ENCODE measurements at places on chromosomes 5 and 9. TPM values are rescaled to one million over a fixed set of nuclear protein-coding genes. Genes with fewer than 3 reads are reported as not detected.

DNA sequence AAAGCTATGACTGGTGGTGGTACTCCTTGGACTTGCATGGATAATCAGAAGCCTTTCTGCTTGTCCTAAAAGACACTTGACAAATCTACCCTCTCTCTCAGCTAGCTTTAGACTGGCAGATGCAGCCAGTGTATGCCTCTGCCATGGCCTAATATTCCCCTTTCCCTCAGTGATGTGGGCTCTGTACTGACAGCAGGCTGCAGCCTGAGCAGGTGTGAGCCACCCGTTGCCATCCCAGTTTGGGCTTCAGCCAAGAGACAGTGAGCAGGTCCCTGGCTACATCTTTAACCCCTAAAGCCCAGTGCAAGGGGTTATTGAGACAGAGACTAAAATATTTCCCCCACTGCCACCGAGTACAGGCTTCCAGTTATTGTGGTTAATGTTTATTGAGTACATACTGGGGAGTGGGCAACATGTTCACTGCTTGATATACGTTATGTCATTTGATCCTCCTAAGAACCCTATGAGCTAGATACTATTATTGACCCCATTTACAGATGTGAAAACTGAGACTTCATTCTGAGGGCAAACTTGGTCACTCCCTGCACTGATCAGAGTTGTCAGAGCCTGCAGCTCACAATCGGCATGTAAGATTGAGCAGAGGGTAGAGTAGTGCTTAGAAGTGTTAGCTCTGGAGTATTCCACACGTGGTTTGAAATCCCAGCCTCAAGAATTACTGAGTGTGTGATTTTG lies 254.2 kb downstream of the ARHGAP26 start:
- no peak for DNase-seq

DNA sequence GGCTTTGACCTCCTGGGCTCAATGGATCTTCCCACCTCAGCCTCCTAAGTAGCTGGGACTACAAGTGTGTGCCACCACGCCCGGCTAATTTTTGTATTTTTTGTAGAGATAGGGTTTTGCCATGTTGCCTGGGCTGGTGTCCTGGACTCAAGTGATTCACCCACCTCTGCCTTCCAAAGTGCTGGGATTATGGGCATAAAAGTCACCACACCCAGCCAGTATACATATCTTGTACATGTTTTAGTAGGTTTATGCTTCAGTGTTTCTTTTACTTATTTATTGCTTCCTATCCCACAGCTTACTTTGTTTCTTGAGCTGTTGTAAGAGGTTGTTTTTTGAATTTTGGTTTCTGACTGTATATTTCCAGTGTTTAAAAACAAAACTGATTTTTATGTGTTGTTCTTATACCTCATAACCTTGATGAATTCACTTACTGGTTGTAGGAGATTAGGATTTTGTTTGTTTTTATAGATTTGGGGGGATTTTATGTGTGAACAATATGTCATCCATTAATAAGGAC lies 12.9 kb downstream of the FBXW5 start:
- no peak for DNase-seq

Gene LCNL1
- total RNA-seq = 0.11 TPM

Gene TNC
- 0.29 TPM for total RNA-seq

All from K562 (cell line).